Testis (tissue), 5 donors: ENCODE measurements at places on chromosomes 12 and 14.

DNA sequence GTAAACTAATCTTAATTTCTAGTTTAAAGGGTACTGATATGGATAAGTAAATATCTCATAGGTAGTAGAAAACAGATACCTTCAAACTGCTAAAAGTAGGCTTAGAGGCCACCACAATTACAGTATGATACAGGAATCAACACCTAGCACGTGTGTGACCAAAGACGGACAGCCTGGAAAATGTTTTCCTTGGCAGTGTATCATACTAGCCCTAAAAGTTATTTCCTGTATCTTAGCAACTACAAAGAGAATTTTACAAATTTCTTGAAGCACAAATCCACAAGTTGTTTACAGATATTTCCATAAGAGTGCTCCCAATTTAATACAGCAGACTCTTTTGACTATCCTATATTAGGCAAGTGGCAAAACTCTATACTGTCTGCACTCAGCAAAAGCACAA, 106.0 kb downstream of the ITPR2 start:
- no peak for DNase-seq

GRCh38 chr12:122994140-122994675, 13.7 kb downstream of the ARL6IP4 start:
- DNase-seq = no peak

- no peak for DNase-seq
Observed at GRCh38 chr12:67671419-67671818, 22.9 kb downstream of the DYRK2 start.

GRCh38 chr12:124703856-124704255, 136.4 kb upstream of the NCOR2 start:
- peak; percentile 76 for DNase-seq
